Foreskin keratinocyte (primary cell): ENCODE measurements at places on chromosomes 3 and 15. TPM values are rescaled to one million over a fixed set of nuclear protein-coding genes. Genes with fewer than 3 reads are reported as not detected.

DNA sequence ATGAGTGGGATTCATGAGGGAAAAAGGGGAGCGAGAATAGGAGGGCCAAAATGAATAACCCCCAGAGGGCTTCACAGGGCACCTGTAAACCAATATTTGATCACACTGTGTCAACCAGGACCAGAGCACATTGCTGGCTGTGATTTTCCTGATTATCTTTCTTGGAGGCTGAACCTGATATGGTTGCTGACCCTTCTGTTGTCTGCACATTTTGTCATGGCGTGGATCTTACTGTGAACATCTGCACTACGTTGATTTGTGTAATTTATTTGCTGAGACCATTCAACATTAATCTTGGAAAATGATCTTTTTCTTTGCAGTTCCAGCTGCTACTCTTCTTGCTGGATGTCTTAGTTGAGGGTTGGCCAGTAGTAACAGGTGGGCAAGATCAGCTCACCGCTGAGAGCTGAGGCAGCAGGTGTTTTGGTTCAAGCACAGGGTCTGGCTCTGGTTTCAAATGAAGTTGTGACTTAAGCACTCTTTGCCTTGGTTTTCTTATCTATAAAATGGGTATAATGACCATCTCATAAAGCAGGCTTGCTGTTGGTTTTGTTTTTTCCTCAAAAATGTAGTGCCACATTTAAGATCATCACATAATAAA lies 61.2 kb downstream of the ARHGEF26 start:
- no peak for DNase-seq

The GOLGA8R gene
- total RNA-seq = 0.34 and 0.35 TPM in 2 replicates

DNA sequence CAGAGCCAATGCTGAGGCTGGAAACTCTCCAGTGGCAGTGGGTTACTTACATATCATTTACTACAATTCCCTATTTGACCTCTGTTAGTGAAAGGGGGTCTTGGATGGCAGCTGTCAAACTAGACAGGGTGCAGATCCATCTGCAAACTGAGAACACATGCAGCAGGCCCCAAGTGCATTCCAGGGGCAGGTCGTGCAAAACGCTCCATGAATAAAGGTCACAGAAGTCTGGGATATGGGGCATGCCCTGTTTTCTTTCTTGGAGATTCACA lies 25.0 kb upstream of the RAD18 start:
- no peak for DNase-seq

DNA sequence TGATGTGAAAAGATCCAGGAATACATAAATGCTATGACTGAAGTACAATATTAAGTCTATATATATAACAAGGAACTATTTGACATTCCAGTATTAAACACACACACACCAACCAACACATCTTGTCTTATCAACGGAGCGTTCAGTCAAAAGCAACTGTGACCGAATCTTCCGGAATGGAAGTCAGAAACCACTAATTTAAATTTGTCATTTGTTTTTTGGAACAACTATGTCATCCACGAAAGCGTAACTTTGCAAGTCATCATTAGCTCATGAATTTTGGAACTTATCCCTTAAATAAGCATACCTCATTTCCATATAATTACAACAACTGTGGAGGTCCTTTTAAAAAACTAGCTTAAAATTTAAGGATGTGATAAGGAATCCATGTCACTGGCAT lies 5.0 kb downstream of the ZNF385D start:
- DNase-seq = no peak
